Kidney (tissue), 22 donors: ENCODE measurements at places on chromosomes 7 and 10. TPM values are rescaled to one million over a fixed set of nuclear protein-coding genes. Genes with fewer than 3 reads are reported as not detected.

- peak; percentile 93 for DNase-seq
Measured at GRCh38 chr10:50739618-50740292, at the start of gene ASAH2B. ASAH2B (plus strand) TSS chr10:50739936; CDS start chr10:50745131, 5,195 bp downstream.

- DNase-seq: no peak
Measured at GRCh38 chr7:103821092-103821491, 168.4 kb downstream of the RELN start.

GRCh38 chr7:93218997-93219827 lies 7.1 kb downstream of the HEPACAM2 start:
- DNase-seq: no peak

- DNase-seq: no peak
Measured at GRCh38 chr7:83739527-83739926, 90.6 kb upstream of the SEMA3E start.

TWNK gene
- 8.9 TPM for total RNA-seq
